Caco-2 (cell line): ENCODE measurements at places on chromosomes 11 and 22.

DNA sequence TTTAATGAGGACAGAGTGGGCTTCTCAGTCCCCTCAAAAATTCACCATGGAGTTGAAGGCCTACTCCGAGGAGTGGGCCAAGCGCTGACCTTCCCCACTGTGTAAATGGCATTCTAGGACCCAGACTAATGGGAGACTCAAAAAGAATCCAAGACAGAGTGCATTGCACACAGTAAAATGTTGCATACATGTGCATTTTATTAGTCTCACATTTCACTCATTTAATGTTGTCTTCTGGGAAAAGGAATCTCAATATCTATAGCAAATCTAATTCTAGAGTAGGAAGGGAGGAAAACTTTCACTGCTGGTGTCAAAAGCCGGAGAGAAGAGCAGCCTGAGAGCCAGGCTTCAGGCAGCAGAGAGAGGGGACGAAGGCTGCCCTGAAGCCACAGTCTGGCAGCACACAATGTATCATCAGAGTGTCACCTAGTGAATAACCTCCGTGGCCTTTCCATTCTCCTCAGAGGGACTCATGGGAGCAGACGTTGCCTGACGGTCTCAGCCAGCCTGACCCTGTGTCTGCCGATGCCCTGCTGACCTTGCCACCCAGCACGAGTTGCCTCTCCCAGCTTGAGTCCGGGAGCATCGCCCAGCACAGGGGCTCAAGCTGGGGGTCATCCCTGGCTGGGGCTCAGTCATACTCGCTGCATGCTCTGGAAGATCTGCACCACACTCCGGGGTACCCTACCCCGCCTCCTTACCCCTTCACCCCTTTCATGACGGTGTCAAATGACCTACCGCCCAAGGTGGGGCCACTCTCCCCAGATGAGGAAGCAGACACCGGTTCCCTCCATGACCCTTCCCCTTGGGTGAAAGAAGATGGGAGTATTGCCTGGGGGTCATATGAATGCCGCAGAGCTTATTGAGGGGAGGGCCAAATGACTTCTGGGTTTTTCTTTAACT lies 12.9 kb upstream of the POU2AF3 start:
- no peak for DNase-seq

GRCh38 chr11:1499899-1500298 lies 13.3 kb upstream of the MOB2 start:
- no peak for DNase-seq

- DNase-seq = no peak
Observed at GRCh38 chr11:27619039-27619574, 81.1 kb downstream of the BDNF start.

GRCh38 chr11:111063726-111064517 lies 181.6 kb upstream of the POU2AF2 start:
- no peak for DNase-seq

DNA sequence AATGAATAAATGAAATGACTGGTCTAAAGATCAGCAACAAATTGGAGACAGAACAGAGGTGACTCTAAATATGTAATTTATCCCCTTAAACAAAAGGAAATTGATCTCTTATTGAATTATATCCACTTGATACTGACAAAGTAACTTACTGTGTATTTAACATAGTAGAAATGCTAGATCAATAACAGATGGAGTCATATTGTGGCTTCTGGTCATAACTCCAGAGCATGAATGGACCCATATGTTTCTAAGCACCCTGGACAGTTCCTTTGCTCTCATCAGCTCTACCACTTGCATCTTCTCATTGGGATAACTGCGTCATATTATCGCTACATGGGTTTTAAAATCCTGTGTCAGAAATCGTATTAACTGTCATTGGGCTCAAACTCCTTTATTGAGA lies 222.3 kb downstream of the ETS1 start:
- peak; percentile 51 for DNase-seq

GRCh38 chr11:1888347-1888753 lies 3.3 kb downstream of the PRR33 start:
- no peak for DNase-seq

DNA sequence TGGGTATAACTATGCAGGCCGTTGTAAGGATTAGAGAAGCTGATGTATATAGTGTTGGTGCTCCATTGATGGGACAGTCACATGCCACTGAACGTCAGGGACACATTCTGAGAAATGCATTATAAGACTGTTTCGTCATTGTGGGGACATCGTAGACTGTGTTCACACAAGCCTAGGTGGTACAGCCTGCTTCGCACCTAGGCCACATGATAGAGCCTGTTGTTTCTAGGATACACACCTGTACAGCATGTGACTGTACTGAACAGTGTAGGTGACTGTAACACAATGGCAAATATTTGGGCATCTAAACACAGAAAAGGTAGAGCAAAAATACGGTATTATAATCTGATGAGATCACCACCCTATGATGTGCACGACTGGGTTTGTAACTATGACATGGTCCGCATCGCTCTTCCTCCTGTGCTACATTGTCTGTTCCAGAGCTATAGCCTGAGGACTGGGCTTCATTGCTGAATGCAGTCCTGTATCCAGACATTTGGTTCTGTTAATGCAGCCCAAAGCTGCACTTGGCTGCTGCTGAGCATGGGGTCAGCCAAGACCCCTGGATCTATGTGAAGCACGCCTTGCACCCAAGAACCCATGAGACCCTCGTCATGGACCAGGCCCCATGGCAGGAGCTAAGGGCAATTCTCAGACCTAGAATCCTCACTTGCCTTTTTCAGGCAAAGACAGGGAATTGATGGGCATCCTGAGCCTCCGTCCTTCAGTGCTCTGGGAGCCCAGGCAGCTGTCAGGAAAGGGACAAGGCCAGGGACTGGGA lies 51.1 kb upstream of the THY1 start:
- no peak for DNase-seq

DNA sequence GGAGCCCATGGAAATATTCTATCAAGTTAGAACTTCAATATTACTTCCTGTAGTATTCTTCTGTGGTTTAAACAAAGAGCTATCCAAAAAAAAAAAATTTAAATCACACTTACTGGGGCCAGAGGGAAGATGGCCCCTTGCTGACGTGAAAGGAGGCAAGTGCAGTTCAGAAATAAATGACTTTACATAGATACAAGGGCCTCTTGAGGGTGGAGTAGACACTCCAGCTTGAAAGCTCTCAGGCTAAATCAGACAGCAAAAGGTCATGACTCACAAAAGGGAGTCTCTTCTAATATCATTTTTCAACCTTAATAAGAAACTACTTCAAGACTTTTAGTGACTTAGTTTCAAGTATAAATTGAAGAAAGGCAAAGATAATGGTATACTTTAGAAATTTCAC lies 1160.3 kb downstream of the FAM181B start:
- no peak for DNase-seq

GRCh38 chr11:2538951-2539350 lies 94.1 kb downstream of the KCNQ1 start:
- DNase-seq = peak; percentile 23

- DNase-seq = no peak
Observed at GRCh38 chr11:59114344-59114743, 7.3 kb downstream of the FAM111B start.

DNA sequence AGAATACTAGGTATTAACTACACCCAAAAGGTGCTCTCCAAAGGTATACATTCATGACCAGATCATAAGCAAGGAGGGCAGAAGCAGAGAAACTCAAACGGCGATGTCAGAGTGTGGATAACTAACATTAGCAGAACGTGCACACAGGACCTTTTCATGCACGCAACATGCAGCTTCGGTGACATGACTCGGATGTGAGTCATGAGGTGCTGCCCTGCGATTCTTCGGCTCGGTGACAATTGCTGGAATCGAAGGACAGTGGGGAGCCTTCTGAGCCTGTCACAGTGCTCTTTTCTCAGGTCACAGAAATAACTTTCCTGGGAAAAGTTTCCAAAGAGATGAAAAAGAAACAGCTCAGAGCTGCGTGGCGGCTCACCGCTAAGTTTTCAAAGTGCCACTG lies 418.5 kb upstream of the SYN3 start:
- no peak for DNase-seq

GRCh38 chr11:131157678-131158077 lies 212.7 kb upstream of the NTM start:
- no peak for DNase-seq

DNA sequence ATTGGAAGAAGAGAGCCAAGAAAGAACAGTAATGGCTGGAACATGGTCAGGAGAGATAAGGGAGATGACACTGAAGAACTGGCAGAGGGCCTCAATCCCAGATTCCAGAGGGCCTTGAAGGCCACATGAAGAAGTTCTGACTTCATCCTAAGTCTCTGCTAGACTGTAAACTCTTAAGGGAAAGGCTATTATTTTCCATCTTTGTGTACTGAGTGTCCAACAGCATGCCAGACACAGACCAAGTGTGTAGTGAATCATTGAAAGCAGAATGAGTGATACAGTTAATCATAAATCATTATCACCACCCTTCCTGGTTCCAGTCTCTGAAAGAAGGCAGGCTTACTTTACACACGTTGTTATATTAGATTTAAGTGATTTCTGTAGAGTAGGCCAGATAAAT lies 185.3 kb upstream of the C11orf87 start:
- DNase-seq = no peak

- DNase-seq = no peak
Observed at GRCh38 chr11:107856981-107857517, 1.5 kb downstream of the SLC35F2 start.

GRCh38 chr11:105100206-105100605 lies 39.4 kb downstream of the CARD18 start:
- no peak for DNase-seq

DNA sequence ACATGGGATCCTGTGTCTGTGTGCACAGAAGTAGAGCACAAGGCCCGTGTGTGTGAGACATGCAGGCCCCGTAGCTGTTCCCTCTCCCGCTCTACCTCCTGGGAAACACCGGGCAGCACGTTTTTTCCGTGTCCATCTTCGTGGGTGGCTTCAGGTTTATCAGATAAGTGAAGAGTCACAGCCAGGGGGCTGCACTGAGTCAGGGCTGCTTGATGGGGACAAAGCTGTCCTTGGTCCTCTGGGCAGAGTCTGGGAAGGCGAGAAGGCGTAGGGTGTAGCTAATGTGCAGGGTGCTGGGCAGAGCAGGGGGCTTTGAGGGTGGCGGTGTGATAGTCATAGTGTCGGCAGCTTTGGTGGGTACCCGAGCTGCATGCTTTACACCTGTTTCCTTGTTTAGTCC lies 23.7 kb downstream of the INCENP start:
- no peak for DNase-seq

GRCh38 chr11:6615046-6615445 lies 3.0 kb upstream of the TAF10 start:
- DNase-seq = no peak

GRCh38 chr22:43502306-43502874 lies 90.6 kb downstream of the MPPED1 start:
- no peak for DNase-seq

- DNase-seq = peak; percentile 54
Observed at GRCh38 chr11:82864268-82864667, 36.0 kb downstream of the PRCP start.

DNA sequence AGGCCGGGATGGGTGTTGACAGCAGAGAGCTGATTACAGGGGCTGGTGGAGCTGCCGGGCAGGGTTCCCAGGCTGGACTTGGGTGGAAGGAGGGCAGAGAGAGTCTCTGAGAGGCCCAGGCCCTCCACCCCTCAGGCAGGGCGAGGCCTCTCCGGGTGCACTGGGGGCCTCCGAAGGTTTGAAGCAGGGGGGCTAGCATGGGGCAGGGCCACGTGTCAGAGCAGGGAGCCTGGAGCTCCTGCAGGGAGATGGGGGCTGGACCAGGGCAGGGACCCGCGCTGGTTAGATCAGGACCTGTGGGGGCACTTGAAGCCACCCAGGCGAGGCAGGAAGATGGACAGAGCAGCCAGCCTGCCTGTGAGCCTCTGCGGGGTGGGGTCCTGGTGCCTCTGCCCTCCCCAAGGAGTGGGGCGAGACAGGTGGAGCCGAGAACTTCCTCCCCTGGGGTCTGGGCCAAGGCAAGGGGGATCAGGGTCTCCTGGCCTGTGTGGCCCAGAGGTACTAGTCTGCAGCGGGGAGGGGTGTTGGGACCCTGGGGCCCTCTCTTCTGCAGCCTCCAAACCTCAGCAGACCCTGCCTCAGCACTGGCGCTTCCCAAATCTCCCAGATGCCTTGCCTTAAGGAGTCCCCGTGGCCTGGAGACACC lies 911 bp downstream of the PANX2 start:
- DNase-seq = no peak

DNA sequence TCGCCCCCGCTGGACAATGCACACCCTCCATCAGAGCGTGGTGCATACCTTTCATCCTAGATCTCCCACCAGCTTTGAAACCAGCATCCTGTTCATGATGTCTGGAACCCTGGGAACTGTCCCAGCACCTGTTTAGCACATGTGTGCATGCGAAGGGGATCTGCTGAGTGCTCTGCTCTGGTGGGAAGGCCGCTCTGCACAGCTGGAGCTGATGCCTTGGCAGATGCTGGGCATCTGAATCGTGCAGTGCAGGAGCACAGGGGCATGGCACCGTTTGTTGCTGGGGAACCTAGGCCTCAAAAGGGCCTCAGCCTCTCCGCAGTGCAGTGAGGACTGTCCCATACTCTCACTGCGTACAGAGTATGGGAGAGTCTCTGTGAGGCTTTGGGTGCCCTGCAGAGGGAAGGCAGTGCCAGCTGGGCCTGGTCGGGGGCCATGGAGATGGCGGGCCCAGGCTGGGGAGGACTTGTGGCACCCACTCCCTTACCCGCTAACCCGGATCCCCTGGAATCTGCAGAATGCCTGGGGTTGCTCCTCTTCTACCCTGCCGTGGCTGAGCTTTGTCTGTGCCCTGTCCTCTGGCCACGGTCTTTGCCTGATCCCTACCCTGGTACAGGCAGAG lies 72.9 kb upstream of the ATXN10 start:
- no peak for DNase-seq

GRCh38 chr11:107478922-107479321 lies 21.3 kb upstream of the CWF19L2 start:
- no peak for DNase-seq

DNA sequence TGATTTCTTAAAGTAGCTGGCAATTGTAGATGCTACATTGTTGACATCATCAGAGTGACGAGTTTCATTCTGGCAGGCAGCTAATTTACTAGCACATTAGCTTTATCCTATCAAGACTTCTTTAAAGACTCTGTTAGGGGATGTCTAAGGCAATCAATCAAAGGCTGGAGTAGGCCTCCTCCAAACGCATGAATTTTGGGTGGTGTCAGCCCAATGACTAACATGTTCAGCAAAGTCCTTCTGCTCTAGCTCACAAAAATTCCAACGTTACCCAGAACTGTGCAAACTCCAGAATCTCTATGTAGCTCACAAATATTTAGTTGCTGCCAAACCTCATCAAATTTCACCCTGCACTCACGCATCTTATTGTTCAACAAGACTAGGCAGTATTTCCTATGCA lies 395.6 kb downstream of the DLG2 start:
- DNase-seq = no peak
